CD4-positive, alpha-beta T cell treated with Interleukin-4 for 4 hours (primary cell): ENCODE measurements at places on chromosomes 5 and 9.

DNA sequence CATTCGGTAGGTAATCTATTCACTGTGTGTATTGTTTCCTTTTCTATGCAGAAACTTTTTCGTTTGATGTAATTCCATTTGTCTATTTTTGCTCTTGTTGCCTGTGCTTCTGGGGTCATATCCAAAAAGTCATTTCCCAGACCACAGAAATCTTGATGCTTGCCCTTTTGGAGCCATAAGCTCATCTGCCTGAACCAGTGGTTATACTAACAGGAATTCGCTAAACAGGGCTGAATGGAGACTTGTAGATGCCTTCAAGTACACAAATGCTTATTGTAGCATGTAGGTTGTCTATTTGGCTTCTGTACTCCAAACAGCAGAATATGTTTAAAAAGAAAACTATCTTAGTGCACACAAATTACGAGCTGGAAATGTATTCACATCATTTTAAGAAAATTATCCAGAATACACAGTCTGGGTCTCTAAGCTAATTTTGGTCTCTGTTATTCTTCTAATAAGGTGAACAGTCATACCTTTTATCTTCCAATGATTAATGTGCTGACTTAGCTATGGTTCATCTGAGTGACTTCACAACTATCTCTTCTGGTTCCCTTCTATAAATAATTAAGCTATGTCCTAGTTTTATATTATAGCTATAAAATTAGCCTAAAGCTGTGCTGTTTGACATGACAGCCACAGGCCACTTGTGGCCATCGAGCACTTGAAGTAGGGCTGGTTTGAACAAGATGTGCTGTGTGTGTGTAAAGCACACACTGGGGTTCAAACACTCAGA, 87.6 kb downstream of the DAPK1 start:
- DNase-seq: no peak

- DNase-seq: no peak
These were observed 14.5 kb downstream of the C9orf50 start for GRCh38 chr9:129606161-129607026.

DNA sequence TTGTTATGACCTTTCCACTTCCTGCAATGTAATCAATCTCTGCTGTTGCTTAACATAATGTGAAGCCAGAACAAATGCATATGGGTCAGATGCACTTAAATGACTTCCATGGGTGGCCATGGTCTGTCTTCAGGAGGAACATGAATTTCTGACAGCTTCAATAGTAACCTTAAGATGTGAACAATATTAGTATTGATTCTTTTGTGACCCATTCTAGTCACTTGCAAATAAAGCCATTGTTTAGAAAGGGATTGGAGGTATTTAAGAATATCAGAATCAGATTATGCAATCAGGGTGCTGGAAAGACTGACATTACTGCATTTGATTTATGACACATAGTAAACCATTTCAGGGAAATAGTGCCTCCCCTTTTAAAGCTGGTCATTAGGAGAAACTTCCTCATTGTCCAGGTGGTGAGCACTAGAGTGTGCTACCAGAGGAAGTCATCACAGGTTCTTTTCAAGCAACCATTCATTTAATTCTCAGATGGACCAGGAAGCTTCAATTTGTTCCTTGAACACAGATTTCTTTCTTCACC, 32.1 kb downstream of the GRIN3A start:
- DNase-seq: no peak

DNA sequence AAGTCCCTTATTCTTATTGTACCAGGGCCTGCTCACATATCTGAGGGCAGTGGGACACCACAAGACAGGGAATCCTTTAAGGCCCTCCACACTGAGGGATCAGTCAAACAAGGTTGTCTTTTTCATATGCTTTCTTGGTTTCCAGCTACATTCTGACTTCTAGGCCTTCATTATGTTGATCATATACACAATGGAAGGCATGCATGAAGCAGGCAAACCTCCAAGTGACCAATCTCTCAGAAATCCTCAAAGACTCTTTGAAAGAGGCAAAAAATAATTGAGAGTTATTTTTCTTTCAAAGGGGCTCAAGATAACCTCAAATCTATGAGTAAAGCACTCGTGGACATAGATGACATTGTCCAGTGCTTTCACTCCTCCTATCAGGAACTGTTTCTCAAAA, 1195.9 kb upstream of the ACO1 start:
- DNase-seq: no peak

- no peak for DNase-seq
These were observed 23.8 kb downstream of the GDA start for GRCh38 chr9:72173080-72173479.

- DNase-seq: no peak
These were observed 61.9 kb downstream of the OXCT1 start for GRCh38 chr5:41808294-41808693.

GRCh38 chr5:151923866-151924476, 680 bp downstream of the GLRA1 start:
- DNase-seq: no peak

DNA sequence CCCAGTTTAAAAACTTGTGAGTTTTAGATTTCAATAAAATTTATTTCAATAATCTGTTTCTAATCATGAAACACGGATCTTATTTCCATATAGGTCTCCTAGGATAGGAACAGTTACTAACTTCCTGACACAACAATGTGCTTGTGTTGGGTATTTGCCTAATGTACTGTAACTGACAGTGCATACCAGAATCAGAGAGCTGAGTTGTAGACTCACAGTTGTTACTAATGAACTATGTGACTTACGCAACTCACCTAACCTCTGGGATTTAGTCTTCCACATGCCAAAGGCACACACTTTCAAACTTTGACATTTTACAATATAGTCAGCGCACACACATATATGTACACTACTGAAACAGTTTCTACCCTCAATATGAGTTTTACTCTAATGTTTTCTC, 77.7 kb downstream of the HOMER1 start:
- DNase-seq: no peak

DNA sequence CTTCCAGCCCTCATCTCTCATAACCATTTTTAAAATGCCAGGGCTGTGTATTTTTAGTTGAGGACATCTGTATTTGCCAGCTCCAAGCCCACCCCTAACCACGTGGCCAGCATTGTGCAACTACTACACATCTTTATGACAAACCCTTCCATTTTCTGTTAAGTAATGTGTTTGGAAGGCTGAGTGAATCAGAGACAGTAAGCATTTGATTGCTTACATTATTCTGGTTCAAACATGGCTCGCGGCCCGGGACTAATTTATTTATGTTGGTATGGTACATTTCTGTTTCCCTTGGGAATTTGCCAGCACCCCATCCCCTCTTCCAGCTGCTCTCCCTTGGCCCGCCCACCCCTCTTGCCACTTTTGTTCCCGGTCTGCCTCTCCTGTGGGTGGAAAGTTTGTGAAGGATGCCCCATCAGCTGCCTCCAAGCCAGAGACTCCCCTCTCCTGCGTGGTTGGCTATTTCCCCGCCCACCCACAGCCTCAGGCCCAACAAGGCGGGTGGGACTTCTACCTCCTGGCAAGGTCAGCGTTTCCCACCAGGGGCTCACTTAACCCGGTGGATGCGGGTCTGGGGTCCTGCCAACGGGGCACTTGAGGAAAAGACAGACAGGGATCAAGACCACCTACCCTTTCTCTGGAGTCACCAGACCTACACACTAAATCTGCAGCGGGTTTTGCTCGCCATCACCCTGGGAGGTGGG, 162.2 kb downstream of the HSD17B3 start:
- no peak for DNase-seq

DNA sequence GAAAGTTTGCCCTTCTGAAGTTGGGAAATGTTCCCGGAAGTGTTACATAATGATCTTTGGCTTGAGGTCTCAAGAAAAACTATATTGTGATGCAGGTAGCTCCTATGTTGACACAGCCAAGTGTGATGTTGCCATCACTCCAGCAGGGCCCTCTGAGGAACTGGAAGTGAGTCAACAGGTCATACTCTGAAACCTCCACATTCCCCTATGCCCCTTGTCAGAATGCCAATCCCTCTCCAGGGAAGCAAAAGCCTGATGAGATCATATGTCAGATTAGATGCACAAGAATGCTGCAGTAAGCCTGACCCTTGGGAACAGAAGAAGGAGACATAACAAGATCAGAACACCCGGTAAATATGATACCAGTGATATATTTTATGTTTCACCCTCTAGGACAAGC, 66.8 kb upstream of the ITGA2 start:
- DNase-seq: no peak

DNA sequence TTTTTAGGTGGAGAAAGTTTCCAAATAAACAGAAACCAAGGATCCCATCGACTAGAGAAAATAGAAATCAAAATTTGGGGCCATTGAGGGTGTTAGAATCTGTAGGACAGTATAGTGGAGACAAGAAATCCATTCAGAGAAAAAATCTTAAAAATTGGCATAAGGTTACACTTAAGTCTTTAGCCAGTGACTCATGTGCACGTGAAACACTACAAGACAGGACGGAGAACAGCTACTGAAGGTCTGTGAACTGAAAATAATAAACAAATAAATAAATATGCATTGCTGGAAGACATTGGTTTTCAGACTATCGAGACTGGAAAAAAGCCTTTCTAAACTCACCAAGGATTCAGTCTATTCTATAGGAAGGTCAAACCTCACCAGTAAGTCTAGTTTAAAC, 1955.5 kb downstream of the MAT2B start:
- no peak for DNase-seq

DNA sequence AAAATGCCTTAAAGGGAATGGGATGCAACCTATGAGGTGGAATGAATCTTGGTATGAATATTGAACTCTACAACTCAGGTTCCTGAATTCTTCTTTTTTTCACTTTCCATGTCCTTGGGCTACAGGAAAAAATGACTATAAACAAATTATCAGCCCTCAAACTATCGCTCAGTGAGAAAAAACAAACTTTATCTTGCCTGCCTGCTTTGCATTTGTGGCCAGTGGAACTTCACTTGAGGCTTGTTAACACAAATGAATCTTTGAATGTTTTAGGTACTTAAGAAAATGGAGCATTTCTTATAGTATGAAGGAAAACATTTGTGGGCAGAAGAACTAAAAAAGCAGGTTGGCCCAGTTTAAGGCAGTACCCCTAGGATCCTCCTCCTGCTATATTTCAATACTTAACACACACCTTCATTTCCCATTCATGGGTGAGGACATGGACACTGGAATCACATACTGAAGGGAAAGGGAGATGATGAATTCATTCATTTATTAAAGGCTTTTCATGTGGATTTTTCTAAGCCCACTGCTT, 34.1 kb downstream of the ELOVL7 start:
- no peak for DNase-seq

- no peak for DNase-seq
These were observed 66.6 kb downstream of the SHOC1 start for GRCh38 chr9:111728143-111728542.
